ENCODE measurements at places on chromosomes 12 and 14.

DNA sequence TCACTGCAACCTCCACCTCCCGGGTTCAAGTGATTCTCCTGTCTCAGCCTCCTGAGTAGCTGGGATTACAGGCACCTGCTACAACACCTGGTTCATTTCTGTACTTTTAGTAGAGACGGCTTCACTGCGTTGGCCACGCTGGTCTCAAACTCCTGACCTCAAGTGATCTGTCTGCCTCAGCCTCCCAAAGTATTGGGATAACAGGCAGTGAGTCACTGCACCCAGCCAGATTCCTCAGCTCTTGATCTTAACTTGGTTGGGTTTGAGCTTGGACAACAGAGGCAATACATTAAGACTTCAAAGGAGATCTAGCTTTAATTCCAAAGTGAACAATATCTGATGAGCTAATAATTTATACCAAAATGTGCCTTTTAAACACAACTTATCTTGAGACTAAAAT, 5.6 kb downstream of the DAZAP2 start:
- DNase-seq: no peak

DNA sequence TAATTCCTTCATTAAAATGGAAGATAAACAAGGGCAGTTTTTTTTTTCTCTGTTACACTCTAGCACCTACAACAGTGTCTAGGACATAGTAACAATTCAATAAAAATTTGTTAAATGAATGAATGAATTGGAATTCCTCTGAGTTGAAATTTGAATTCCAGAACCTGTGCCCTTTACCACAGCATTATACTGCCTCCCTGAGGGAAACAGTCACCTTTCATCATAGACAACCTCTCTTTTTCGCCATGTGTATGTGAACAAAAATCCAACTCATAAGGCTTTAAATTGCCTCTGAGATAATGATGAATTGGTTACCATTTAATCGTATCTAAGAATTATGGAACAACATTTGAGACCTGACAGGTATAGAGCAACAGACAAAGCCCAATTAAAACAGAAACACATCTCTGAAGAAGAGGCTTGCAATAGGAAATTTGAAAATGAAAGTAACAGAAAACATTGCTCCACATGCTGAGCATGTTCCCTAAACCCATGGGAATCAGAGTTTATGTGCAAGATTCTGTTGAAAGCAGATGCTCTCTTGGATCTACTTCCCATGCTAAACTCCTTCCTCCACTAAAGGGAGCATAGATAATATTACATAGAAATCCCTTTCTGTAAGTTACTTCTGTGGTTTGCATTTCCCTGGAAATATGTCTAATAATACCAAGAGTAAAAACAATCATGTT, 657.8 kb downstream of the GALC start:
- DNase-seq: no peak

DNA sequence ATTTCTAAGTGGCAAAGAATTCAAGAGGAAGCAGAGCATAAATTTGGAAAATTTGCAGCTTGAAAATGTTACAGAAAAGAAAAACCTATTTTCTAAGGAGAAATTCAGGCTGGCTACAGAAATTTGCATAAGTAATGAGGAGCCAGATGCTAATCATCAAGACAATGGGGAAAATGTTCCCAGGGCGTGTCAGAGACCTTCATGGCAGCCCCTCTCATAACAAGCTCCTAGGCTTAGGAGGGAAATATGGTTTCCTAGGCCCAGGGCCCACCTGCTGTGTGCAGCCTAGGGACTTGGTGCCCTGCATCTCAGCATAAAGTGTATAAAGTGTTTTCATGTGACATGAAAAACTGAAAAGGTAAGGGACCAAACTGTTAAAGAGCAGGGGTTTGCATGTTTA, 1796.3 kb upstream of the FLRT2 start:
- no peak for DNase-seq

DNA sequence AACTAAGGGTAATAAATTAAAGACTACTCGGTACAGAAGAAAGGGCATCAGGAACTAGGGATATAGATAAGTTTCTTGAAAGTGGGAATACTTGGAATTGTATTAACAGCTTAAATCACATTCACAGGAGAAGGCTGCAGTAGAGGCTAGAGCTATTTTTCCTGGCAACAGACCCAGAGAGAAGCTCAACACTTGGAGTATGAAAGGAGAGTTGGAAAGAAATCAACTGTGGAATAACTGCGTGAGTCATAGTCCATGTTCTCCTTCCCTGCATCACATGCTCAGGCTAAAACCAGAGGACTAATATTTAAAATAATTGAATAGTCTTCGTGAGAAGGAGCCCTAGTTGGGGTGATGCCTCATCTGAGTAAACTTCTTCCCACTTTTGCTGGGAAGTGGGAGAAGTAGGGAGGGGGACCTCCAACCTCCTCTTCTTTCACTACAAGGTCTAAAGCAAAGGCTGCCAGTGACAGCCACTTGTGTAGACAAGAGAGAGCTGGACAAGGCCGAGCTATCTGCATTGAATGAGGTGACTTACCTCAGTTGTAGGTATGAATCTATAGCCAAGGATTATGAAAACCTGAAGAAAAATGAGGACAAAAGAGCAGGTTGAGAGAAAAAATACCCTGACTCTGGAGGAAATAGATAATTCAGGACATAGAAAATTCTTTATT, 32.7 kb downstream of the DYRK2 start:
- DNase-seq: no peak

DNA sequence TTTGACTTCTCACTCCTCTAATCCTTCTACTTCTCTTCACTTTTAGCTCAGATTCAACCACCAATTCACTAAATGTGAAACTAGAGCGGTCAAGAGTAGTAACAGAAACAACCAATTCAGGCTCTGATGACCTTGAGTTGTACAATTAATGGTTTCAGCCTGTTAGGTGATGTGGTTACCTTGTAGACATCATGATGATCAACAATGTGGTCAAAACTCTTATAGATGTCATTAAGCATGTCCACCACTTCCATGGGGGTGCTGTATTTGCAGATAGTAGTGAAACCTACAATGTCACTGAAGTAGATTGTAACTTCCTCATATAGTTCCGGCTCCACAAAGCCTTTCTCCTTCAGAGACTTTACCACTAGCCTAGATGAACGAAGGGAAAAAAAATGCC, 54.1 kb upstream of the PLBD1 start:
- no peak for DNase-seq

DNA sequence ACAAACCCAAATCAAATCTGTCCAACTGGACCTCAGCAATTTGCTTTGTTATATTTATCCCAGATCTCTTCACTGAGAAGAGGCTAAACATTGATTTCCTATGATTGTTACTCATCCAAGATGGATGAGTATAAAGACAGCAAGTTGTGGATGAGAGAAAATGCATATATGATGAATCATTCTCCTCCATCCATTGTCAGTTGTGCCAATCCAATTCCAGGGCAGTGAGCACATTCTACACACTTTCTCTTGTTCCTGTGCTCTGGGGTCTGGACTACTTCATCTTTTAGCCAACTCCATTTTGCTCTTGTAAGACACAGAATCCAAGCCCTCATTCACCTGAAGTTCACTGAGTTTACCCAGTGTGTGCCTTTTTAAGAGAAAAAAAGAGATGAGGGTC, 105.7 kb downstream of the GCH1 start:
- DNase-seq: no peak

DNA sequence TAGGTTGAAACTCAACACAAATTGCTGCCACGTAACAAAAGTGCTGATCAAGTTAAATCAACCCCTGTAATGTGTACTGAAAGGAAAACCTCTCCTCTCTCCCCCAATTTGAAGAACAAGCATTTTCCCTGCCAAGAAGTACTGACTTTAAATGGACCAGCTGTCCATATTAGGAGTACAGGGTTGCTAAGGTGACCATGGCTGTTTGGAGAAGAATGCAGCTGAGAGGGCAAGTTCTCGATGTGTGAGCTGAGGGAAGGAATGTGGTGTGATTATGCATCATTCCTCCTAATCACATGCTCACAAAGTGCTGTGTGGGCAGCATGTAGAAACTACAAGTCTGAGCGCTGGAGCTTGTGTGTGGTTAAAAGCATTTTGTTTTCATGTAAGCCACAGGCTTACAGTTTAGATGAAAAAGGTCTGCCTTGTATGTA, 50.9 kb upstream of the CCT2 start:
- DNase-seq: peak; percentile 90

DNA sequence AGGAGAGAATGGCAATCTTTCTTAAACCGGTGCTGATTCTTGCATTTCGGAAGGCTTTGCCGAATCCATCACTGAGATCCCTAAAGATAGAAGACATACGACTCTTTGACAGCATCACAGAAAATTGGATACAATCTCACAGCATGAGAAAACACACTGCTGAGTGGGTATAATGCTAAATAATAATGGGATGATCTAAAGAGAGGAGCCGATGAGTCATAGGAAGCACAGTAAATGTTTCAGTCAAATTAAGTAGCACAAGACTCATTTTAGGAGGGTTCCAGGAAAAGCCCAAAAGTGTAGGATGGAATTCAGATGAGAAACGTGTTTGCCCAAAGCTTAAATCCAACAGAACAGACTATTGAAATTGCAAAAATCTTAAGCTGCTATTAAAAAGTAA, 81.7 kb downstream of the CPNE8 start:
- peak; percentile 13 for DNase-seq

- peak; percentile 16 for DNase-seq
These were observed 79.7 kb downstream of the SPTB start for GRCh38 chr14:64800000-64800399.

DNA sequence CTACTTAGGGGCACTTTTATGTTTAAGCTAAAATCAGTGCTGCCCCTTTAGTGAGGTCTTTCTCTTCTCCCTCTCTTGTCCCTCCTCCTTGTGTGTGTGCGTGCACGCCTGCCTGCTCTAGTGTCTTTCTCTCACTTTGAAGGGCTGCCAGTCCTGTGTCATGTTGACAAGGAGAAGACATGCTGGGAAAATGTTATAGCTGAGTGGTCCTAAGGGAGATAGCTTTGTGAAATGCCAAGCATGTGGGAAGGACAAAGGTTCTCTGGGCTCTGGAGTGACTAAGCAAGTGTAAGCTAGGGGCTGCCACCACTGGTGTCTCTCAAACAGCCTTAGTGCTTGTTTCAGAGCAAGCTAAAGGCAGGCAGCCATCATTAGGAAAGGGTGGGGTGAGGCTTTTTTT, 108.4 kb downstream of the EMP1 start:
- DNase-seq: no peak

GRCh38 chr14:34098045-34098984, 147.4 kb upstream of the EGLN3 start:
- DNase-seq: peak; percentile 64

DNA sequence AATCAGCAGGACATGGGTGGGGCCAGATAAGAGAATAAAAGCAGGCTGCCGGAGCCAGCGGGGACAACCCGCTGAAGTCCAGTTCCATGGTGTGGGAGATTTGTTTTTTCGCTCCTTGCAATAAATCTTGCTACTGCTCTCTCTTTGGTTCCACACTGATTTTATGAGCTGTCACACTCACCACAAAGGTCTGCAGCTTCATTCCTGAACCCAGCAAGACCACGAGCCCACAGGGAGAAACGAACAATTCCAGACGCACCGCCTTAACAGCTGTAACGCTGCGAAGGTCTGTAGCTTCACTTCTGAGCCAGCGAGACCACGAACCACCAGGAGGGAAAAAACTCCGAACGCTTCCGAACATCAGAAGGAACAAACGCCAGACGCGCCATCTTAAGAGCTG, 2.8 kb upstream of the CNIH1 start:
- DNase-seq: no peak

GRCh38 chr14:95829321-95829720, 47.3 kb upstream of the TUNAR start:
- DNase-seq: no peak

DNA sequence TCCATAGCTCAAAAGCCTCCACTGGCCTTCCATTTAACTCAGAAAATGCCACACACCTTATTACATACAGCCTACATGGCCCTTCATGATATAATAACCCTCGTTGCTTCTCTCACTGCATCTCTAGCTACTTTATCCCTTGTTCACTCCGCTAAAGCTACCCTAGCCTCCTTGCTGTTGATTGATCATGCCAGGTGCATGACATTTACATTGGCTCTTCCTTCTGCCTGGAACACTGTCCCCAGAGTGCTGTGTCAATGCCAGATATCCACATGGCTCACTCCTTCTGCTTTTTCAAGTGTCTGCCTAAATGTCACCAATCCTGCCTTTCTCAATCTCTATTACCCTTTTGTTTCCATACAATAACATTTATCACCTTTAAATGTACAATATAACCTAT, 58.3 kb downstream of the CAND1 start:
- DNase-seq: no peak

- no peak for DNase-seq
These were observed 565.8 kb upstream of the ATP2B1 start for GRCh38 chr12:90274407-90274806.

DNA sequence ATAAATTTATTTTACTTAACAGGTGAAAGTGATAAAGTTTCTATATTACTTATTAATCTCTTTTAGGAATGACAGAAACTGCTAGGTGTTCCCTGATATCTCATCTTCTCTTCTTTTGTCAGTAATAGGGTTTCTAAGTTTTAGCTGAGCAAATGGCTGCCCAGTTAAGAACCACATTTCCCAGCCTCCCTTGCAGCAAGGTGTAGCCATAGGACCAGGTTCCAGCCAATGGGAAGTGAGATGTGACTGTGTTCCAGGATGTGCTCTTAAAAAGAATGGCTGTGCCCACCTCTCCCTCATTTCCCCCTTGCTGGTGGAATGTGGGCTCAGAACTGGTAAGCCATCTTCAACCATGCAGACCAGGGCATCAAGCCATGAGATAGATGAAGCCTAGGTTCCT, 165.6 kb downstream of the HELB start:
- no peak for DNase-seq

GRCh38 chr12:89529738-89530137, 3.9 kb upstream of the POC1B start:
- peak; percentile 74 for DNase-seq

DNA sequence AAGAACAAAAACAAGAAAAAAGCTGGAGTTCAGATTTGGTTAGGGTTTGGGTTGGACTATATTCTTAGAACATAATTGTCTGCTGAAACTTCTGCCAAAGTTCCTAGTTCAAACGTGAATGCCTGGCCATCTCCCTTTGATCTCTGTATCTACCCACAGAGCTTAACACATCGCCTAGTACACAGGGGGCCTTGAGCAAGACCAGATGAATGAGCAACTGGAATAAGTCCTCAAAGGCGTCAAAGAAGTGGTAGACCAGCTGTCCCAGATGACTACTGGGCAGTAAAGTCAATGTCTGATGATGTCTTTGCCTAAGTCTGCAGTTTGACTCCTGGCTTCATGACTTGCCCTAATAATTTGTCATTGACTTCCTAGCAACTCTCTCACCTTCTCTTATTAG, 13.9 kb upstream of the STAB2 start:
- no peak for DNase-seq
